ENCODE measurements at places on chromosomes 5 and 9. TPM values are rescaled to one million over a fixed set of nuclear protein-coding genes. Genes with fewer than 3 reads are reported as not detected.

The ST8SIA4 gene
- 0.01 TPM for polyA plus RNA-seq

The BARHL1 gene
- not detected for polyA plus RNA-seq

The ERBIN gene
- 25.8 TPM for polyA plus RNA-seq

The RORB gene
- polyA plus RNA-seq = not detected

The PCDHA1 gene
- 0.05 TPM for polyA plus RNA-seq

DNA sequence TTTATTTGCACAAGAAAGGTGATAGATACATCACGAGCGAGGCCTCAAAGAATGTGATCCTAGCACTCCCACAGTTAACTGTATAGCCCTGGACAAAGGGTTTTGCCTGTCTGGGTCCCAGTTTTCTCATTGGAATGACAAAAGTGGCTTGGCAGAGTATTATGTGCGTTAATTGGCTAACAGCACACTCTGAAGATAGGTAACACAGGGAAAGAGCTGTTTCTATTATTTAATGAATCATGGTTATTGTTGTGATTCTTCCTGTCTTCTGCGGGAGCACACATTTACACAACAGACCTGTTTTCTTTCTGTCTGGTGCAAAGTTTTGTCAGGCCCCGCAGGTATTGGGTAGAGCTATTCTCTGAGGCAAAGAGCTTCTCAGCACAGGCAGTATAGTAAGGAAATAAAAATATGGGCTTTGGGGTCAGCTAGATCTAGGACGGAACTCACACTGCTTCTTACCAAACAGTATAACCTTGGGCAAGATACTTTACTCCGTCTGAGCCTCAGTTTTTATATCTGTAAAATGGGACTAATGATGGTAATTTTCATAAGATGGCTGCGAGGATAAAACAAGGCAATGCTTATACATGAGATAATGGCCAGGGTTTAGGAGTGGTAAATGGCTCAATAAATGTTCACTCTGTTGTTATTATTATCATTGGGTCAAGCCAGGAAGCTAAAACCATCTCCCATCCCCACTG lies 78.9 kb downstream of the PLAC8L1 start:
- DNase-seq = no peak
- H3K36me3 ChIP-seq = no peaks in the 10 kb centered on the region
- no peak overlapping the region for H3K27ac ChIP-seq
- no peak overlapping the region for H3K4me3 ChIP-seq
- peaks cover 1% of the 10 kb centered on the region for H3K4me1 ChIP-seq

DNA sequence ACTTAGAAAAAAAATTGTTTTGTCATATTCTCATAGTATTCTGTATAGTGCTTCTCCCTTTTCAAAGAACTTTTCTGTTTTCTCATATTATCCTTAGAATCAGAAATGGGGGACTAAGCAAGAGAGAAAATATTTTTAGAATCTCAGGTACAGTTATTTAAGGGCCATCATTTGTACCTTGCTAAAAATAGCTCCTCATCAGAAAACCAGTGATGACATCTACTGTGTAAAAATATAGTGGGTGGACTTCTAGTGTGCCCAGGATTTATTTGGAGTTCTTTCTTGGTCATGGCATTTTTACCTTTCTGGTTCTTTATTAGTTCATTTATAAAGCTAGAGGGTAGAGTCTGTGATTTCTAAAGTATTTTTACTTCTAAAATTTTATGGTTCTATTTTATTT lies 82.5 kb downstream of the CSNK1G3 start:
- H3K27ac ChIP-seq = no peak overlapping the region
- no peak for DNase-seq
- H3K4me1 ChIP-seq = no peaks in the 10 kb centered on the region

- H3K27me3 ChIP-seq = no peaks in the 10 kb centered on the region
- peaks cover 48% of the 10 kb centered on the region for H3K4me1 ChIP-seq
- H3K4me3 ChIP-seq = no peak overlapping the region
- H3K27ac ChIP-seq = no peak overlapping the region
- peak; percentile 75 for DNase-seq
Observed at GRCh38 chr9:131405428-131405827, 11.5 kb downstream of the PRRC2B start.

DNA sequence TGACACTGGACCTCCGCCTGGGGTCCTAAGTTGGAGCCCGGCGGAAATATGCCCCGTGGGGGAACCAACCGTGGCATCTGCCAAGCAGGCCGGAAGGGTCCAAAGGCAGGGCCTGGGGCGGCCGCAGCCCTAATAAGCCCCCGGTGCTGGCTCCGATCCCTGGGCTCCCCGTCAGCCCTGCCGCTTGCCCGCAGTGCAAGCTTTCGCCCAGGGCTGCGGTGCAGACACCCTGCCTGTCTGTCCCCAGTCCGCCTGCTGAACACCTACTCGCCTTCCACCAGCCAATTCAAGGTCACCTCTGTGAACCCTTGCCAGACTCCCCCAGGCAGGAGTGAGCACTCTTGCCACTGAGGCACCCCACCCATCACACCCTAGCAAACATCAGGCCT lies 502 bp upstream of the PTGR1 start:
- peak overlapping the region; percentile 57 for H3K4me3 ChIP-seq
- peaks cover 11% of the 10 kb centered on the region for H3K36me3 ChIP-seq
- no peaks in the 10 kb centered on the region for H3K27me3 ChIP-seq
- DNase-seq = no peak

DNA sequence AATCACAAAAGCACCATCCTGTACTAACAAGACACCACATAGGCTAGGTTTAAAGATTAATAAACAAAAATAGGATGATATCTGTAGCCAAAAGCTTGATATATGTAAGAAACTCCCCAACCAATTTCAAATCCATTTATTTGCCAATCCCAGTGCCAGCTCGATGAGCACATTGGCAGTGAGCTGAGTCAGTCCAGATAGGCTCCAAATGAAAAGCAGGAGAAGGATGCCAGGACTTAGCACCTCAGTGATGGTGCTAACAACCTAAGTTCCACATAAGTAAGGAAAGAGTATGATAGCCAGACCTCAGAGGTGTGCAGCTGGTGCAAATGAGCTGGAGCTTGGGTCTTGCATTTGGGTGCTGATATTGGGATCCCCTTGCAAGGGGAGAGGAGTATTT lies 158.1 kb downstream of the SIL1 start:
- no peaks in the 10 kb centered on the region for H3K27me3 ChIP-seq
- H3K4me1 ChIP-seq = no peaks in the 10 kb centered on the region
- H3K4me3 ChIP-seq = no peak overlapping the region
- DNase-seq = no peak

- H3K4me3 ChIP-seq = no peak overlapping the region
- DNase-seq = no peak
- no peaks in the 10 kb centered on the region for H3K36me3 ChIP-seq
- H3K27ac ChIP-seq = no peak overlapping the region
- peaks cover 47% of the 10 kb centered on the region for H3K4me1 ChIP-seq
- H3K27me3 ChIP-seq = no peaks in the 10 kb centered on the region
Observed at GRCh38 chr9:38031594-38031993, 37.4 kb downstream of the SHB start.

DNA sequence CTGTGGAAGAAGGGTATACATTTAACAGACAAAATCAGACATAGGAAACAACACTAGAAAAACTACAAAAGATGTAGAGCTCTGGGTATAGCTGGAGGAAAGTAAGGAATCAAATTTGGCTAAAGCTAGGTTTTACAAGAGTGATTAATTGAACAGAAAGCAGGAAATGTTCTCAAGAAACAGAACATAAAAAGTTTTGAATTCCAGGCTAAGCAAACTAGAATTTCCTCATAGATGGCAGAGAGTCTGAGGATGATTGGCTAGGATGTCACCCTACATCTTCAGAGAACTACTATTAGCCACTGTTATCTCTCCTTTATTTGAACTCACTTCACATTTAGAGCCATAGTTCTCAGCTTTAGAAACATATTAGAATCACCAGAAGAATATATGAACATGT lies 502.1 kb upstream of the PAPPA start:
- no peak overlapping the region for H3K4me3 ChIP-seq
- peak; percentile 34 for DNase-seq
- peaks cover 12% of the 10 kb centered on the region for H3K4me1 ChIP-seq
- no peak overlapping the region for H3K27ac ChIP-seq

DNA sequence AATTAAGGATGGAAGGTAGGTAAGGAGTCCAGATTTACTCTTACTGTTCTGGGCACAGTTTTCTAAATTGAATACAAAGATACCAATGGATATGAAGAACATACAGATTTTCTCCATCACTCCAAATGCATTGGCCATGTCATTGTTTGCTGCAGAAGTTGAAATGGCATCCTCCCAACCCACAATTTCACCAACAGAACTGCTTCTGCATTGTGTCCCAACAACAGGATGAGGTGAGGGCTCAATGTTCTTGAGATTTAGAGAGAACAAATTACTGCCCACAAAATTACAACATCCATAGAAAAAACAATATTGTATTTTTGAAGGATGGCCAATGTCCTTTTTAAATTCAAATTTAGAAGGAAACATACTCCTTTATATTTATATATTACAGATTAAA lies 88.9 kb downstream of the NUDT12 start:
- no peak overlapping the region for H3K4me3 ChIP-seq
- no peaks in the 10 kb centered on the region for H3K27me3 ChIP-seq
- H3K36me3 ChIP-seq = no peaks in the 10 kb centered on the region
- no peak for DNase-seq

DNA sequence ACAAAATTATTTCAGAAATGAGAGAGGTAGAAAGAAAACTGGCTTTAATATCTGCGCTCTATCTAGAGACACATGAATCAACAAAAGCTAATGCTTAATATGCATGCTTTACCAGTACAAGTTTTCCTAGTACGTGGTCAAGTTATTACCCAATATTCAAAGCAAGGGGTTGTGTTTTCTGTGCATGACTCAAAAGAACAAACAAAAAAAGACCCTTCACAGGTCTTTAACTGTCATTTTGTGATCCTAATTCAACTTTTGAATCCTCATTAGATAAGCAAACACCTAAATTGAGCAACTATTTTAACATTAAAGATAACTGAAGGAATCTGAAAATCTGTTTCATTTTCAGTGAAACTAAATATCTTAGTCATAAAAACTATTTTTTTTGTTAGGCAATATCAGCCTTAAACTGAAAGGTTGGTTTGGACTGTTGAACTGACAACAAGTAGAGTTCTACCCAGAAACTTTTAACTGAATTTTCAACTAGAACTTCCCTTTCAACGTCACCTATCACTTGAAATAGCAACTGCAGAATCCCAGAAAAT lies 12.5 kb downstream of the ST8SIA4 start:
- H3K27me3 ChIP-seq = no peaks in the 10 kb centered on the region
- no peaks in the 10 kb centered on the region for H3K4me1 ChIP-seq
- no peaks in the 10 kb centered on the region for H3K36me3 ChIP-seq
- H3K27ac ChIP-seq = no peak overlapping the region
- no peak overlapping the region for H3K4me3 ChIP-seq

DNA sequence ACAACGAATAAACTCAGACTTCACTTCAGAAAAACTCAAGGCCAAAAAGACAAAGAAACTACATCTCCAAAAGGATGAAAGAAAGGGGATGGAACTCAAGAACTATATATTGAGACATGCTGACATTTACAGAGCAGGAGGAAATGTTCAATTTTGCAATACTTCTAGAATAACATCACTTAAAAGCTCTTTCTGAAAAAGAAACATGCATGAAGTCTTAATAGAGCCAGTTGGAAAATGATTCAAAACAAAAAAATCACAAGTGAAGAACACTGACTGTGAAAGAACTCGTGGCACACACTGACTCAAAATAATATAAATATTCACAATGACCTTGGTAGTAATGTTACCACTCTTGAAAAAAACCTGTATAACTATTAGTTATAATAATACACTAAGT lies 267.8 kb upstream of the NREP start:
- H3K4me1 ChIP-seq = no peaks in the 10 kb centered on the region
- H3K36me3 ChIP-seq = no peaks in the 10 kb centered on the region
- H3K4me3 ChIP-seq = no peak overlapping the region
- DNase-seq = peak; percentile 64

DNA sequence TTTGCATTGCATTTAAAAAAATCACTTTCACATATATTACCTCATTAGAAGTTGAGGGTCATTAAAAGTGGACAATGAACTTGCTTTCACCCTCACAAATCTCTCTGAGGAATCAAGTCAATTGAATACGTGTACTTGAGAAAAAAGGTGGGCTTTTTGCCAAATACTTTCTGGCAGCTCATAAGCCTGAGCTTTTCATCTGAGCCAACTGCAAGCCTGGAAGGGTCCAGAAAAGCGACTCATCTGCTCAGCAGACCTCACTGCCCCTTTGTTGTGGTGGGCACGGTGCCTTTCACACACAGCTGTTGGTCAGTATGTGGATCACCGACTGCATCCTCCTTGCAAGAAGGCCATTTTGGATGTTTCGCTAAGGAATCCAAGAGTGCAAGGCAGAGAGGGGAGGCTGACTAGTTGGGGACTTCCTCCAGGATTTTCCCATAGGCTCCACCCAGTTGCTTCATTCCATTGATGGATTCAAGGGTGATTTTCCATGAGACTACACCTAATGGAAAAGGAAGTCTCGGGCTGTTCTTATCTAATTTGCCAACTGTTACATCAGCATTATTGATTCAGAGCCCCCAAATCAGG lies 564.7 kb downstream of the PDE4D start:
- H3K27me3 ChIP-seq = 0 out of 2 replicates have a peak, but pooled peaks cover 1% of the 10 kb centered on the region
- no peak overlapping the region for H3K4me3 ChIP-seq
- DNase-seq = peak; percentile 50
- H3K27ac ChIP-seq = no peak overlapping the region
- no peaks in the 10 kb centered on the region for H3K4me1 ChIP-seq

DNA sequence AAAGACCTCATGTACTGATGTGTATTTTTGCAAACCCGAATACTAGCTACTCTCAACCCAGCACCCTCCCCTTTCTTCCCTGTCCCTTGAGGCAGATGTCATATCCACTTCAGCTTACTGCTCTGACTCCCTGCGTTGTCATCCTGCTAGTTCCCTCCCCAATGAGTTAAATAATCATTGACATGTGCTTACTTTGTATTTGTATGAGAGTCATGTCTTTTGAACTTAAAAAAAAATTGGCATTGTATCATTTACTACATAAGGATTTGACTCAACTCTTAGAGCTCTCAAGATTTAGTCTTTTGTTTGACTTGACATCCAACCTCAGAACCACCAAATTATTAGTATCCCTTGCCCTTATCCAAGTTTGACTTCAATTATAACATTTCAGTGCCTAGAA lies 219.7 kb upstream of the TUT7 start:
- H3K27ac ChIP-seq = no peak overlapping the region
- H3K36me3 ChIP-seq = no peaks in the 10 kb centered on the region
- H3K27me3 ChIP-seq = no peaks in the 10 kb centered on the region
- no peaks in the 10 kb centered on the region for H3K4me1 ChIP-seq
- DNase-seq = peak; percentile 53
